ENCODE measurements at places on chromosomes 7 and 10. TPM values are rescaled to one million over a fixed set of nuclear protein-coding genes. Genes with fewer than 3 reads are reported as not detected.

The VWC2 gene
- polyA plus RNA-seq, result 0.02 TPM

The ADRB1 gene
- 1.2 TPM for polyA plus RNA-seq

The SLIT1 gene
- 3.2 TPM for polyA plus RNA-seq

The SEMA3E gene
- polyA plus RNA-seq, result 26.5 TPM

The KLF14 gene
- 0.07 TPM for polyA plus RNA-seq

The TAS2R5 gene
- polyA plus RNA-seq, result 11.4 TPM

DNA sequence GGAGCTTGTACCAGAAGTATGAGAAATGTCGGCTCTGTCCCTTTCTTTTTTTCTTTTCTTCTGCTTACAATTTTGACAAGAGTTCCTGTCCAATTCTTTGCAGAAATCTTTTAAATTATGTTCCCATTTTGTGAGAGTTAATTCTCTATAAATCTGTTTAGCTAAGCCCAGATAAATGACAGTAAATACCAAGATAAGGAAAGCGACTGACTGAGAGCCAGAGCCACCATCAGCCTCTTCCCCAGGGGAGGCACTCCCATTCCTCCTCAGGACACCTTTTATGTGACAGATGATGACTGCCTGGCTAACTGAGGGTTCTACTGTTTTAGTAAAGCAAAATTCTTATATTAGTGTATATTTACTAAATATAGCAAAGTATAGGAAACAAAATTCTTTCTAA, 6.9 kb upstream of the GGCT start:
- DNase-seq, result no peak

GRCh38 chr10:65183236-65183635, 1662.0 kb downstream of the REEP3 start:
- DNase-seq, result no peak

- no peak for DNase-seq
Measured at GRCh38 chr10:108989976-108990375, 933.3 kb downstream of the XPNPEP1 start.

DNA sequence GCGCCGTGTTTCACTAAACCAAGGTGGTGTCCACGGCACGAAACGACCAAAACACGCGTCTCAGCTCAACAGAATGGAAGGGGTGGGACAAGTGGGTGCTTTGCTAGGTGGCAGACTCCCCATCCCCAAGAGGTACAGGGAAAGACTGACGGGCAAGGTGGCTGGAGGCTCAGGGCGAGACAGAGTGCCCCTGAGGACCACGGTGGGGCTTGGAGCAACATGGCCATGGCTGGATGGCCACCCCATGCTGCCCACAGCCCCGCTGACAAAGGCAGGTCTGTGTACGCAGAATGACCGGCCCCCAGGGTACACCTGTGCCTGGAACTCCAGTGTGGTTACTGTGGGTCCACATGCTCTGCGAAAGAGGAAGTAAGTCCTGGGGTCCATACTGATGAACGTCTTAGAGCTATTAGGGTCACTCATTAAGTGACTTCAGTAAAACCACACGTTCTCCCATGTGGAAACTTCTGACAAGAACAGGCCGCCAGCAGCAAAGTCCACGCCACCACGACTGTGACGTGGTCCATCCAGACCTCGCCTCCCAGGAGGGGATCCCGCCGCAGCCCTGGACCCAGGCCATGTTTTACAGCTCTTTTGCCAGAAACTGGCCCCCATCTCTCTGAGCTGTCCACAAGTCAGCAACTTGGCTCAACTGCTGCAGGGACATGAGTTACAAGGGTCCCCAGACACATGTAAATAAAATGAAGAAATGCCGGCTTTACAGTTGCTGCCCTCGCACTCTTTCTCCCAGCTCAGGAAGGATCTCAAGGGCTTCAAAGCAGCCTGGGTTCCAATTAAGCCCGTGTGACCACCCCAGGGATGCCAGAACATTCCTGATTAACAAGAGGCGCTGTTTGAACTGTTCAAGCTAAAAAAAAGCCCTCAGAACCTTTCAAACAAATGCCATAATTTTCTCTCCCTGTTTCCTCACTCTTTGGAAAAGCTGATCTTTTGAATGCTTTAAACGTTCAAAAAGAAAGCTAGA, 66.8 kb downstream of the MAD1L1 start:
- no peak for DNase-seq

DNA sequence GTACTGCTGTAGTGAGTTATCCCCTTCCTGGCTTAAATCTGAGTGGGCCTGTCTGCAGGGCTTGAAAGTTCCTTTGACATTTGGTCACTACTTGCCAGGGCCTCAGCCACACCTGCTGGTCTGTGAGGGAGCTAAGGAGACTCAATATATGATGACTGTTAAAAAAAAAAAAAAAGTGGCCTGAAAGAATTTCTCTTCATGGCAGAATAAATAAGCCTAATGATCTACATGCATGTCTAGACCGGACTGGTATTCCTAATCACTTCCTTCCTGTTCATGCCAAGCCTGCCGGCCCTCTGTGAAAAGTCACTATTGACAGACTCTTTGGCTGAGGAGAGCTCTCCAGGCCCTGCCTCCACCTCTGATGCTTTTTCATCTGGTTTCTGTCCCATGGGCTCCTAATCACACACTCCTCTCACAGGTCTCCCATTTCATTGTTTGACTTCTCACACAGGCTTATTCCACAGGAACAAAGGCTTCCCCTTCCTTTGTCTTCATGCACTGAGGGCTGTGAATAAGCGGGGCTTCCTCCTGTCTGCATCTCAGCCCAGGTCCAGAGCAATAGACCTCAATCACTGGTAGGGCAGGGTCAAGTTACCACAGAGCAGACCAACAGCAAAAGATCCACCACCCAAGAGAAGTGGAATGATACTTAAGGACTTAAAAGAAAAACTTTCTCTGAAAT, 99.1 kb upstream of the SEC61G start:
- no peak for DNase-seq

DNA sequence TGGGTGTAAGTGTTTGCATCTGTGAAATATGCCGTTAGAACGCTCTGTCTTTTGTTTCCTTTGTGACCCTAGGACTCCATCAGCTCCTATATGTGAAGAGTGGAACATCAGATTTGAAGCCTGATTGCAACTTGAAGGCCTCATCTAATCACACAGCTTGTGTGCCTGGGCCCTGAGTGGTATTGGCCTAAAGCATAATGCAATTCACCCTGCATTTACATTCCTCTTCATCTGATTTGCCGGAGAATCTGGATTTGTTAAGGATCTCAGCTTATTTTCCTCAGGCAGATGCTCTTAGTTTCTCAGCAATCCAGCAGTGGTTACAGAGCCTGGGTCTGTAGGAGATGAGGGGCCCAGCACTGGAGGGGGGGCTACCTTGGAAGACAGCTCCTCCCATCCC, 183.2 kb upstream of the ITGB1 start:
- DNase-seq, result no peak

DNA sequence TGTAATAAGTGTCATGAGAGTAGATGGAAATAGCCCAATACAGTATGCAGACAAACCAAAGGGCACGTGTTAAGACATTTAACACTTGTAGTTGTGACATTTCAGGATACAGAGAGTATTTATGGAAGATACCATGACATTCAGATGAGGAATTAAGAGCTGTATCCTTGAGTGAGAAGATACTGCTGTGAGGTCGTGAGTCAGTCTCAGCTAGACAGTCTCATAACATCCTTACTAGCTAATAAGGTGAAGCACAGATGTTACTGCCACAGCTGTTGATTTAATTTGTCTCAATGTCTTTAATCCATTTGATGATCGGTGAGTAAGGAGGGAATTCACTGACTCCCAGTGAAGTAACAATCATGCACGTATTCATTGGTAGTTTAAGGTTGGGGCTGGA, 288.0 kb upstream of the AKR1E2 start:
- DNase-seq, result no peak

GRCh38 chr10:87868277-87868676, 4.9 kb downstream of the PTEN start:
- no peak for DNase-seq

DNA sequence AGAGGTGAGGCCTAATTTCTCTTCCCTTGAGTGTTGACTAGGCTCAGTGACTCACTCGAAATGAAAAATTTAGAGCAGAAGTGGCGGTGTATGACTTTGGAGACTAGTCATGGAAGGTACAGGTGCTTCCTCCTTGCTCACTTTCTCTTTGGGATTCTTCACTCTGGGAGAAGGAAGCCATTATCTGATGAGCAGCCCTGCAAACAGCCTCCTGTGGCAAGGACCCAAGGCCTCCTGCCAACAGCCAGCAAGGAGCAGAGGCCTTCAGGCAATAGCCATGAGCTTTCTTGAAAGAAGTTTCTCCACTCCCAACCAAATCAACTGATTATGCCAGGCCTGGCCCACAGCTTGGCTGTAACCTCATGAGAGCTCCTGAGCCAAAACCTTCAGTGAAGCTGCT, 369.6 kb upstream of the VWC2 start:
- no peak for DNase-seq

DNA sequence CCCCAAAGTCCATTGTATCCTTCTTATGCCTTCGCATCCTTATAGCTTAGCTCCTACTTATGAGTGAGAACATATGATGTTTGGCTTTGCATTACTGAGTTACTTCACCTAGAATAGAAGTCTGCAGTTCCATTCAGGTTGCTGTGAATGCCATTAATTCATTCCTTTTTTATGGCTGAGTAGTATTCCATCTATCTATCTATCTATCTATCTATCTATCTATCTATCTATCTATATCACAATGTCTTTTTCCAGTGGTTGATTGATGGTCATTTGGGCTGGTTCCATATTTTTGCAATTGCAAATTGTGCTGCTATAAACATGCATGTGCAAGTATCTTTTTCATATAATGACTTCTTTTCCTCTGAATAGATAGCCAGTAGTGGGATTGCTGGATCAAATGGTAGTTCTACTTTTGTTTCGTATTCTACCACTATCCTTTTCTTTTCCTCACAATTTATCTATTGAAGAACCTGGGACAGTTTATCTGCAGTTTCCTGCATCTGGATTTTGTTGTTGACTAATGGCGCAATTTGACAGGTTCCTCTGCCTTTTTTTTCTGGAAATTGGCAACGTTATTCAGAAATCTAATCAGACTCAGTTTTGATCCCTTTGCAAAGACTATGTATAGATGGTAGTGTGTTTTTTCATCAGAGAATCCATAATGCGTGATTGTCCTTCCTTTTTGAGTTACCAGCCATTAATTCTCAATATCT, 287.2 kb downstream of the ARL4A start:
- no peak for DNase-seq

DNA sequence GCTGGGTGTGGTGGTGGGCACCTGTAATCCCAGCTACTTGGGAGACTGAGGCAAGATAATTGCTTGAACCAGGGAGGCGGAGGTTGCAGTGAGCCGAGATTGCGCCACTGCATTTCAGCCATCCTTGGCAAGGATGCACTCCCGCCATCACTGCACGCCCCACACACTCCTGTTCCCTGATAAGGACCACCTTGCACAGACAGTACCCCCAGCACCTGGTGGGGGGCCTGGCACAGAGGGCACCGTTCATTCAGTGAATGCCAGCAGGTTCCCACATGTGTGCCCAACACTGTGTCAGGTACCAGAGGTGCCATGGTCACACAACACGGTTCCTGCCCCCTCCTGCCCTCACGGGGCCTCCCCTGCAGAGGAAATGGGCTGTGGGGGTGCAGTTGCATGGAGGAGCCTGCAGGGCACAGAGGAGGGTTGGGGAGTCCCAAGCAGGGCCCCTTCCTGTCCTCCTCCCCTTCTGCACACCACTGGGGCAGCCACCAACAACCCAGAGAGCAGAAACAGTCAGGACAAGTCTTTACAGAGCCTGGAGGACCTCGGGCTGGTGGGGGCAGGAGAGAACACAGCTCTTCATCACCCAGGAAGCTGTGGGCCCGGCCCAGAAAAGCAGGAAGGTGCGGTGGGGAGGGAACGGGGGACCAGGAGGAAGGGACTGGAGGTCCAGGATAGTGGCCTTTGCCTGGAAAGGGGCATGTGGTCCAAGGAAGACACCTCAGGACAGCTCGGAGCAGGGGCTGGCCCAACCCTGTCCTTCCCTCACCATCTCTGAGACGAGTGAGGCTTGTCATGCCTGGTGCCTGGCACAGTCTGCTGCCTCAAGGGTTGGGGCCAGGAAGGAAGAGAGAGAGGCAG, 7.1 kb downstream of the CRYGN start:
- DNase-seq, result no peak
